ENCODE measurements at places on chromosomes 5 and 9. TPM values are rescaled to one million over a fixed set of nuclear protein-coding genes. Genes with fewer than 3 reads are reported as not detected.

The DBH gene
- total RNA-seq = not detected

The HAVCR2 gene
- total RNA-seq = 1.8 TPM

The PCDHGB4 gene
- 6.4 TPM for total RNA-seq

The SIT1 gene
- total RNA-seq = 0.55 TPM

DNA sequence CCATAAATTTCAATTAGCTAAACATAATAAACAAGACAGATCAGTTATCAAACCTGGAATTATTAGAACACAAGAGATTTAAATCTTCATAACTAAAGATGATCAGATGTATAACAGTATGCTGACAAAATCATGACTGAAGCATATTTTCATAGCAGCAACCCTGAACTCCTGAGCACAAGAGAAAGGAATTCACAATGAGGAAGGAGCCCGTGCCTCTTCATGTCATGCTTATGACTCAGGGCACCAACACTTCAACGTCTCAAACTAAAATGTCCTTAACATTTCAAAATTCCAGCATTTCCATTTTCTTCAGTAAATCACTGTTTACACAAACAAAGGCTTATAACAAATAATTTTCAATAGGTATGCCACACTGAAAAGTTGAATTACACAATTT, 6.7 kb downstream of the AP3B1 start:
- no peak for DNase-seq

GRCh38 chr5:177957241-177957640, 38.8 kb downstream of the PROP1 start:
- no peak for DNase-seq

DNA sequence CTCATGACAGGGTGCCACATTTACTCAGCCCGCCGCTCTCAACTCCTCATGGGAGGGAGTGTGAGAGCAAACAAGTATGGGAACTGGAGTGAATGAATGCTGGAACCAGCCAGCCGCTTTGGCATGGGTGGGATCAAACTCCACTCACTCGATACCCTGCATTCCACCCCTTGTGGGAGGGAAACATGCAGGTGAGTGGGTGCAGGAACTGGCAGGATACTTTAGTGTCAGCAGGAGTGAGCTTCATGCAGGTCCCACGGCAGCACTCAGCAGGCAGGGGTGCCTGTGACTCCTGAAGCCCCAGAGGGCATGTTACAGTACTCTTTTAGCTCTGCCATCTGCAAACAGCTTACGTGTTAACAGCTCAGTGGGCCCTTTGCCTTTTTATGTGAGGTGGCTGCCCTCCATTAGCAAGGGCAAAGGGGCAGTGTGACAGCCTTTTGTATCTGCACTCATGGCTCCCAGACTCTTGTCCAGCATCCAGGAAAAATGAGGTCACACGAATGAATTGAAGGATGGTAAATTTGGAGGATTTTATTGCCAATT, 433.2 kb upstream of the NMUR2 start:
- no peak for DNase-seq

DNA sequence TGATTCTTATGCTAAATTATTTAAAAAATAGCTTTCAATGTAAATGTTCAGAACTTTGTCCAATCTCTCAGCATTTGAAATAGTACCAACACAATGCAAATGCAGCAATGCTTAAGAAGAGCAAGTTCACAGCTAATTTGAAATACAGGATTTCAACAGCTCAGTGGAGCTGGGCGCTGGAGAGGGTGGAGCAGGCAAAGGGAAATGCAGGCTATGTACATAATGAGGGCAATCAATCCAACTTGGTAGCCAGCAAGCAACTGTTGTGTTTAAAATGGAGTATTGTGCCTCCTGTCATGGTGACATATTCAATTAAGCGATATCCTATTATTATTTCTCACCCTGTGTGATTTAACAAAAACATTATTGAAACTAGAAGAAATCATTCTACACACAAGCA, 568.8 kb downstream of the PSAT1 start:
- DNase-seq = no peak

DNA sequence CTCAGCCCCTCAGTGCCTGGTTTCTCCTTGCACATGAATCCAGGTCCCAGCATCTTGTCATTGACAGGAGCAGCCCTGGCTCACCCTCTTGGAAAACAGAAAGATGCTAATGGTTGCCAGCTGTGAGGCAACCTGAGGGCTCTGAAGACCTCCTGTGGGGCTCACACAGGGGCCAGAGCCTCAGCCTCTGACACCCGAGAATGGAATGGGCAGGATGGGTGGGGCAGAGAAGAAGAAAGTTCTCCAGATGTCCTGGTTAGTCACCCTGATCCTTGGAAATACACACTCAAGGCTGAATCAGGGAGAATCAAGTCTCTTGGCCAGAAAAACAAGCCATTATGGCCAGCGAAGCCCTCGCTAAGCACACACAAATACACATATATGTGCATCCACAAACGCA, 32.3 kb upstream of the SPATA31E1 start:
- no peak for DNase-seq

DNA sequence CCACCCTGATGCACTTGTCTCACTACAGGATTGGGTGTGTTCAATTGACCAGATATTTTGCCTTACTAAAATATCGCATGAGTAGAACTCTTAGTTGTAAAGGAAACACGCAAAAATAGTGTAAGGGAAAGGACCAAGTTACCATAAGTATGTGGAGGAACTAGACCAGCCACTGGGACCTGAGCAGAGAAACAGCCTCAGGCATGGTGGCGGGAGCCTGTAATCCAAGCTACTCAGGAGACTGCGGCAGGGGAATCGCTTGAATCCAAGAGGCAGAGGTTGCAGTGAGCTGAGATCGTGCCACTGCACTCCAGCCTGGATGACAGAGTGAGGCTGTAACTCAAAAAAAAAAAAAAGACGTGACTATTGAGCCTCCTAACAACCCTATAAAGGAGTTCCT, 117.9 kb upstream of the SPATA31C2 start:
- no peak for DNase-seq

DNA sequence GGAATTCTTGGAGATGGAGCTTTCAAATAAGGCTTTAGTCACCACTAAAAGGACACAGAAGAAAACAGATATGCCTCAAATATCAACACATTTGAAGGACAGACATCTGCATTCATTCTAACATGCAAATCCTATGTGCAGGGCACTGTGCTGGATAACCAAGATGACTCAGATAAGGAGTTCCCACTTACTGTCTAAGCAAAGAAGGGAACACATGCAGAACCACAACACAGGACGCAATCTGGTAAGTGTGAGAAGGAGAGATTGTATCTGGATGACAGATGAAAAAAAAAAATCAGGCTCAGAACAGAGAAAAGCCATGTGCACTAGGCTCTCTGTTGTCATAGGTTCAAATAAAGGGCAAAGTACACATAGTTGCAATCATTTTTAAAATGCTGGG, 42.5 kb downstream of the ELAVL2 start:
- DNase-seq = no peak

DNA sequence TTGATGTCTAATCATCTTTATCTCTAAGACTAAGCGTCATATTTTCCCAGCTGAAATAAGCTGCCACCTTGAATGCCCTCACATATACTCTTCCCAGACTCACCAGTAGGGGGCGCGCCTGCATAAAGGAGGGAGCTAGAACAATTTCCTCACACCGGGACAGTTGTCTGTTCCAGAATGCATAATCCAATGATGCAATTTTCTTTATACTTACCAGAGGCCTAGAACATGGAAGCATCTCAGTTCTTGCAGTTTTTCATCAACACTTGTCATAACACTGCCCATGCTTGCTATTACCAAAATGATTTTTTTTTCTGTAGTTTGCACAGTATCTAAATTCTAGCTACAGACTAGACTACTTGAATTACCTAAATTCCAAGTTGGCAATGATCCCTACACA, 203.9 kb downstream of the FRMD3 start:
- DNase-seq = peak; percentile 91

DNA sequence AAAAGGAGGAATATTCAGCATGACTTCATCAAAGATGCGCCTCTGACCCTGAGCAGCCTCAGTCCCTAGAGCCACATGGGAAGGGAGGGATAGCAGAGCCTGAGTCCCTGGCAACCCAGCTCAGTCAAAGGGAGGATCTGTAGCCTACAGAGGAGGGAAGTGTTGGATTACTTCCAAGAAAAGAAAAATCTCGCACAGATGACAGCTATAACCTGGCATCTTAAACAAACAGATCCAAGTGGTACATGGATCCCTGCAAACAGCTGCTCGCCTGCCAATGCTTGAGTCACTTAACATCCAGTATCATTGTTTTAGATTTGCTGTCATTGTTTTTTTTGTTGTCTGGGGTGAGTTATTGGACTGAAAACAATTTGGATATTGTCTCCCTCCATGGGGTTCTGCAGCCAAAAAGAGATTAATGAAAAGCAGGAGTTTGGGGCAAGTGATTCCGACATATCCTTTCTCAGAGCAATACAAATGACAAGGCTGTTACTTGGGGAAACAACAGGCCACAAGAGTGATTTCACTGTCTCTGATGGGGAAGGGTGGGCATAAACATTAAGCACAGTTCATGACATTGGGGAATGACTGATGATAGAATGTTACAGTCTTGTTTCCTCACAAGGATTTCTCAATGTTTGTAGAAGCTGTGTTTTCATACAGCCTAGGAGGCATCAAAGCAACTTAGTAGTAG, 153.5 kb upstream of the KIF2A start:
- no peak for DNase-seq

GRCh38 chr5:101278917-101279316, 375.8 kb upstream of the ST8SIA4 start:
- no peak for DNase-seq

DNA sequence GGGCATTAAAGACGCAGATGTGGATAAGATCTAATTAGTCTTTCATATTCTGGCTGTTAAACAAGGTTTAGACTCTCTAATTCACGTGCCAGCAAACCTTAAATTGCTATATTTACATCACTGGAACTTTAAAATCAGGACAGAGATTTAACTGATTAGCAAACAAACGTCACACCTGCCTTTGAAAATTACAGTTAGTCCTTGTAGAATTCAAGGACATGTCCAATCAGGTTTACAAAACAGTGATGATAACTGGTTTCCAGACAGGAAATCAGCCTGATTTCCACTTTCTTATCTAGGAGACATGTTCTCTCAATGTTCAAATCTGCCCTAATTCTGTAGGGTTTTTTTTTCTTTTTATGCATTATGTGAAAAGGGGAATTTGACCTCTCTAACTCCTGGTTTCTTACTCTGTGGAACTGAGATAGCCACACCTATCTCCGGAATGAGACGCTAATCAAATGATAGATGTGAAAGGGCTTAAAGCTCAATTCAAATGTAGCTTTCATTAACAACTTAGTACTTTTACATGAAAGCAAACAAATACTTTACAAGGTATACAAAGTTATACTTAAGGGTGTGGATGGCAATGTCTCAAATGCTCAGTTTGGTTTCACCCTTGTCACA, 26.5 kb downstream of the SPINK5 start:
- no peak for DNase-seq

DNA sequence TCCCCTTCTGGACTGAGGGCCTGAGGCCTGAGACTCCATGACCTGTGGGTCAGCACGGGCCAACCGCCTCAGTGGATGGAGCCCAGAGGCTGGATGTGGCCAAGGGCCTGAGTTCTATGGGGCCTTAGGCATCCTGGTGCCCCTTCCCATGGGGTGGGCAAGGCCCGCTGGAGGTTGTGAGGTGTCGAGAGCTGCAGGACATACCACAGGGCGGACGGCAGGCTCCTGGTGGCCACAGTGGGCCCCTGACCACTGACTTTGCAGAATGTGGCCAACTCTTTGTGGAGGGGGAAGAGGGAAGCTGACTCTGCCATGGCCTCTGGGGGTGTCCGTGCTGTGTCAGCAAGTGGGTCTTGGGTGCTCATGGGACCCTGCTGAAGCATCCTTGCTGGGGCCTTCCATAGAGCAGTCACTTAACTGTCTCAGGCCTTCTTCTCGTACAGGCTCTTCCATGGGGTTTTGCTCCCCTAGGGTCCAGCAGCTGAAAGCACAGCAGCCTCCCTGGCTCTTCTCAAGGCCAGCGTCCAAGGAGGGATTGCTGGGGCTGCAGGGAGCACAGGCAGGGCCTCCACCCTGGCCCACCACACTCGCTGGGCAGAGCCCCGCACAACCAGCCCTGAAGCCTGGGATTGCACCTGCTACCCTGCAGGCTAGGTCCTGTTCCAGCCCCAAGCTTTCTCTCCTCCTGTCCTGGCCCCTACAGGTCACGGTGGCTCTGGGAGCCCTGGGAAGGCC, 21.6 kb upstream of the SLC9A3 start:
- no peak for DNase-seq

- no peak for DNase-seq
Observed at GRCh38 chr5:38438757-38439156, 117.7 kb downstream of the LIFR start.
